ENCODE measurements at places on chromosomes 4 and X. TPM values are rescaled to one million over a fixed set of nuclear protein-coding genes. Genes with fewer than 3 reads are reported as not detected.

DNA sequence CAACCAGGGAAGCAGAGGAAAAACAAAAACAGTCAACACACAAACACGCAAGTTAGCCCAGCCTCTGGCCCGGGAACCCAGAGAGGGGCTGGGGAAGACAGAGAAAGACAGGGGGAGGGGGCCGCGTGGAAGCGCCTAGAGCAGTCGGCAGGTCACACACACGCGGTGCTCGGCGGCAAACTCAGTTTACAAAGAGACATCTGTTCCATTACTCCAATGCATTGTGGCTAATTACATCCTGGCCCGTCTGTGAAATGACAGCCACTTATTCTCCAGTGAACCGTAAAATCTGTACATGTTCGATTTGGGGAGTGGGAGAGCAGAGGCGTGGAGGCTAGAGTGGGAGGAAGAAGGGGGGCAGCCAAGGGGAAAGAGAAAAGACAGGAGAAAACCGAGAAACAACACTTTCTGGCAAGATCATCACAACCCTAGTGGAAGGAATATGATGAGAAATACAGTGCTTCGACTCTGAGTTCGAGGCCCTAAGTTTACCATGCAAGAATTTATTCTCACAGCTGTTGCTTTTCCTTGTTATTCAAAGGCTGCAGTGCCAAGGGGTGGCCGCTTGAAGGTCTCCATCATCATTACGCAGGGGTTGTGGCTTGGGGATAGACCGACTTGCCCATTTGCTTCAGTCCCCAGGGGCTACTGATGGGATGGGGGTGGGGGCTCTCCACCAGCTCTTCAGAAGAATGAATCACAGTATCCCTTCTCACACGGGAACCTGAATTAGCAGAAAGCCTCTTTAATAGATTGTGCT, 167.7 kb downstream of the MGST2 start:
- no peak for DNase-seq

- DNase-seq, result no peak
Observed at GRCh38 chr4:141356321-141356962, 135.7 kb downstream of the ZNF330 start.

GRCh38 chr4:25457053-25457715, 80.1 kb downstream of the ANAPC4 start:
- DNase-seq, result no peak

- no peak for DNase-seq
Observed at GRCh38 chr4:84814094-84814750, 152.3 kb downstream of the WDFY3 start.

- peak; percentile 50 for DNase-seq
Observed at GRCh38 chrX:39859991-39860861, 237.5 kb downstream of the BCOR start.

DNA sequence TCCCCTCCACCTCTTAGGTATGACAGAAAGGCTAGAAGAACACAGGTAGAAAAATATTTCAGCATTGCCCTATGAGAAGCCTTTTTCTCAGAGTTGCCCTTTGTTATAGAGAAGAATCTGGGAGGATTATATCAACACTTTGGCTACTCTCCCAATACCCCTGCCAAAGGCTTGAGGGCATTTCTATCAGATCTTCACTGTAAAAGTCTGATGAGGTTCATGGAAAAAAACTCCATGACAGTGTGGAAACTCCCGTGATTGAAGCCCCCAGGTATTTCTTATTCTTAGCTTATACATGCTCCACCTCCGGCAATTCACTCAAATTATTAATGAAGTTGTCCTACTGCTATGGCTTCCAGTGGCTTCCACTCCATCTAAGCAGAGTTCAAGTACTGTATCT, 753.6 kb downstream of the CENPC start:
- no peak for DNase-seq

- DNase-seq, result no peak
Observed at GRCh38 chr4:188554413-188554812, 415.2 kb downstream of the TRIML1 start.

DNA sequence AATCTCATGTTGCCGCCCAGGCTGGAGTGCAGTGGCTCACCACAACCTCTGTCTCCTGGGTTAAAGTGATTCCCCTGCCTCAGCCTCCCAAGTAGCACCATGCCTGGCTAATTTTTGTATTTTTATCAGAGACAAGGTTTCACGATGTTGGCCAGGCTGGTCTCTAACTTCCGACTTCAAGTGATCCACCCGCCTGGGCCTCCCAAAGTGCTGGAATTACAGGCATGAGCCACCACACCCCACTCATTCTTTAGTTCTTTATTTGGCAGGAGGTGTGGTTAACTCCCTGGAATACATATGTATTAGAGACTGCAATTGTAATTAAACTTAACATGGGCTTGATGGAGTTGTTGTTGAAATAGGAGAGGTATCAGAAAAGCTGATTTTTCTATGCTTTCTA, 1396.9 kb upstream of the IGFBP7 start:
- no peak for DNase-seq

- DNase-seq, result no peak
Observed at GRCh38 chrX:69032601-69033000, 132.7 kb downstream of the PJA1 start.

- no peak for DNase-seq
Observed at GRCh38 chr4:47209833-47210232, 178.5 kb downstream of the GABRB1 start.

DNA sequence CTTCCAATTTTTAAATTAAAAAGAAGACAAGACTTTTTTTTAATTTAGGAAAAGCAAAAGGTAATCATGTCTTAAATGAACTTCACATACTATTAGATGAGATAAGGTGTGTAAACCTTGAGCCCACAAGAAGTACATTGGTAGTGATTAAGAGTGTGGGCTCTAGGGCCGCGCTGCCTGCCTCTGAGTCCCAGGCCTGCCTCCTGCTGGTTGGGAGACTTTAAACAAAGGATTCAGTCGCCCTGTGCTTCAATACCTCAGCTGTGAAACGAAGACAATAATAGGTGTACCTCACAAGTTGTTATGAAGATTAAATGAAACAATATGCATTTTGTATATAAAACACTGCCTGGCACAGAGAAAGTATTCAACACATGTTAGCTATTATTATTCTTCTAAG, 95.9 kb upstream of the MYOZ2 start:
- no peak for DNase-seq

- DNase-seq, result peak; percentile 12
Observed at GRCh38 chr4:7608046-7608445, 173.3 kb upstream of the PSAPL1 start.

DNA sequence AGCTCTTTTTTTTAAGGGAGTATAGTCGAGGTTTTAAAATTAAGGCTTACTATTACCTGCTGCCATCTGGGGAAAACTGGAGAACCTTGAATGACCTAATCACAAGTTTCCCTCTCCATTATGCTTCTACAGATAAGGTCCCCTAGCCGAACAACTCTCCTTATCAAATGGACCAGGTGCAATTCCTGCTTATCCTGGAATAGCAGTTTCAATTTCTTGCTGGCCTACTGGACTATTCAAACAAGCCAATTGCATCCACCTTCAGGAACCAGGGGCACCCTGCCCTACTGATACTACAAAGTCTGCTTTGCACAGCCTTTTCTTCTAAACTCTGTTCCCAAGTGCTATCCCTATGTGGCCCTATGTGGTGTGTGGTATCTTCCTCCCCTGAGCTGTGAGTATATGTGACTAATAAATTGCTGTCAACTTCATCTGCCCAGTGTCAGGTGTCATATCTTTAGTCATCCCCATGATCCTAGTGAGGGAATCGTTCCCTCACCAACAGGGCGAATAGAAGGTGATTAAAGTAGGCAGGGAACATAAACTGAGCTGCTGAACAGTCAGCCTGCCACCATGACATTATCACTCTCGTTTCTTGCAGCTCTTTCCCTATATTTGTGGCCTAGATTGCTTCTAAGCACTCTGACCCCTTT, 128.5 kb downstream of the ATG4A start:
- no peak for DNase-seq

GRCh38 chr4:72171761-72172160, 140.0 kb downstream of the NPFFR2 start:
- no peak for DNase-seq

DNA sequence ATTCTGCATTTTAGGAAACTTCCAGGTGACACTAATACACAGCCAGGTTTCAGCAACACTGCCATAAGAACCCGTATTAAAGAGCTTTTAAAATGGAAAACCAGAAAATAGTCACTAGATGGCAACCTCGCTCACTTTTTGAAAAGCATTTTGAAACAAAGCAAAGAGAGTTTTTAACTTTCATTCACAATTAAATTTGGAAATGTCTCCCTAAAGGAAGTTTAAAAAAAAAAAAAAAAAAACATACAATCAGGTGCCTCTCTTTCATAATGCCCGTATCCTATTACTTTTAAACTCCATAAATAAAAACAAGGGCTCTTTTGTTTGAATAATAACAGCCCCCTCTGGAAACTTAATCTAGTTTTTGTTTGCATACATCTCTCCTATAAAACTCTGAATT, 20.3 kb downstream of the MEPE start:
- no peak for DNase-seq

GRCh38 chr4:183289688-183290087, 30.4 kb downstream of the CLDN22 start:
- no peak for DNase-seq

GRCh38 chr4:37803348-37803973, 23.0 kb upstream of the PGM2 start:
- DNase-seq, result peak; percentile 79

DNA sequence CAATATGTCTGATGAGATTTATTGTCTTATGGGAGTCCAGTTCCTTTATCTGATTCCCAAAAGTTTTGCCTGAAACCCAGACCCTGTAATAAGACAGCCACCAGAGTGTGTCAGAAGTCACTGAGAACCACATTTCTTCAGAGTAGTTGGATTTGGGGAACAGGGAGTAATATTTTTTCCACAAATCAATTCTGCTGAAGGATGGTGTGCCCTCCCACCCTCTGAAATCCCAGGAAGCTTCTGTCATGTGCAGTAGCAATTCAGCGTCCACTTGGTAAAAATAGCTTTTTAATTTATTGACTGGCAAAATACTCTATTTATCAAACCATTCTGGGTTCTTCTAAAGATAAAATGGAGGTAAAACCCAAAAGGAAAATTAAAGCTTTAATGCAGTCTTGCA, 229.4 kb downstream of the FBXW7 start:
- no peak for DNase-seq

- no peak for DNase-seq
Observed at GRCh38 chrX:72141372-72142004, 9.8 kb upstream of the RTL5 start.

DNA sequence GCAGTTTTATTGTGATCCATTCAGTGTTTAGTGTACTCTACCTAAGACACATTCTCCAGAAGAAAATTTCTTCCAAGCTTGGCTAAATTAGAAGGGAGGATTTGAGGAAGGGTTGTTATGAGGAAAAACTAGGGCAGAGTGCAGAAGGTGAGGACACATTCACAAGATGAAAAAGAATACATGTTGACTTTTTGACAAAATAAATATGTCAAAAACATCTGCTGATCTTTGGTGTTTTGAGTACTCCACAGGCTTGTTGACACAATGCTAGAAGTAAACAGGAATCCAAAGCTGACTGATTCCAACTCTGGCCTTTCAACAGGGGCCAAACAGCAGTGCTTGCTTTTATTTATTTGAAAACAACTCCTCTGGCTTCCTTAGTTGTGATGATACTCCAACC, 125.8 kb upstream of the SLC7A11 start:
- DNase-seq, result no peak

- DNase-seq, result no peak
Observed at GRCh38 chrX:66635360-66635759, 3.5 kb downstream of the EDA2R start.

- no peak for DNase-seq
Observed at GRCh38 chr4:25107827-25108516, 52.3 kb downstream of the SEPSECS start.

- DNase-seq, result no peak
Observed at GRCh38 chrX:132443196-132444135, 45.4 kb downstream of the MBNL3 start.

- DNase-seq, result no peak
Observed at GRCh38 chr4:87677731-87678130, 27.7 kb downstream of the DMP1 start.

GRCh38 chrX:34332334-34332733, 200.2 kb upstream of the FAM47A start:
- DNase-seq, result no peak

- no peak for DNase-seq
Observed at GRCh38 chr4:121885115-121885514, 14.8 kb upstream of the BBS7 start.

- DNase-seq, result no peak
Observed at GRCh38 chr4:29578329-29578728, 1141.8 kb upstream of the PCDH7 start.

DNA sequence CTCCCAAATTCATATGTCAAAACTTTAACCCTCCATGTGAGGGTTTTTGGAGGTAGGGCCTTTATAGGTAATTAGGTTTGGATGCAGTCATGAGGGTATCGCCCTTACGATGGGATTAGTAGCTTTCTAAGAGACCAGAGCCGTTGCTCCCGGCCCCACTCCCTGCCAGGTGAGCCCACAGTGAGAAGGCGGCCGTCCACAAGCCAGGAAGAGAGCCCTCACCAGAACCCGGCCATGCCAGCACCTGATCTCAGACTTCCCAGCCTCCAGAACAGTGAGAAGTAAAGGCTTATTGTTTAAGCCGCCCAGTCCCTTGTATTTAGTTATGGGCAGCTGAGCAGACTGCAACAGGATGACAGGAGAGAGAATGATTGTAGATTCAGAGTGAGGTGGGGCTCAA, 40.8 kb downstream of the DCTD start:
- DNase-seq, result no peak

DNA sequence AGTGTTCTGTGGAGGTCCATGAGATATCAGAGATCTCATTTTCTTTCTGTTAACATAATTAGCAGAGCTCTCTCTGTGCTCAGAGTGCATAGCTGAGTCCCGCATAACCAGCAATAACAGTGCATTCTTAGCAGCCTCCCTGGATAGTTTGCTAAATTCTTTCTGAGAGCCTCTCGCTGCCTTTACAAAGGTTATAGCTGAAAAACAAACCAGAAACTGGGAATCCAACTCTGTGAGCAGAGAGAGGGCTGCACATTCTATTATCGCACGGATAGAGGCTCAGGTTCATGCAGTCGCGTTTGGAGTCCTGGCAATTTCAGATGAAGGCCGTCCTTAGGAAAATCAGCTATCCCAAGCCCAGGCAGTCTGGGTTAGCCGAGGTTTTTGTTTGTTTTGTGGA, 1.2 kb downstream of the ENPP6 start:
- no peak for DNase-seq

The FAM184B gene
- total RNA-seq, result not detected

The SH3TC1 gene
- 102 TPM for total RNA-seq

The CXCL6 gene
- total RNA-seq, result not detected

The SERTM2 gene
- total RNA-seq, result not detected

The DACH2 gene
- total RNA-seq, result not detected

The RAB33A gene
- 9.7 TPM for total RNA-seq

The SUPT20HL1 gene
- not detected for total RNA-seq

The STARD8 gene
- not detected for total RNA-seq

The TEX13D gene
- not detected for total RNA-seq

The XAGE1A gene
- total RNA-seq, result not detected

The PHKA1 gene
- total RNA-seq, result 0.35 TPM

The ARHGAP6 gene
- total RNA-seq, result not detected

The POU4F2 gene
- not detected for total RNA-seq

The GSX2 gene
- total RNA-seq, result not detected

The GPR34 gene
- not detected for total RNA-seq

The SHOX gene
- total RNA-seq, result not detected

Measured in CD8-positive, alpha-beta T cell (primary cell).